ENCODE measurements at places on chromosomes 13 and 19. TPM values are rescaled to one million over a fixed set of nuclear protein-coding genes. Genes with fewer than 3 reads are reported as not detected.

- no peak overlapping the region for H3K4me3 ChIP-seq
- no peak overlapping the region for H3K27ac ChIP-seq
- H3K27me3 ChIP-seq = peaks cover 66% of the 10 kb centered on the region
Observed at GRCh38 chr13:99995104-99995588, 13.6 kb downstream of the ZIC2 start.

- H3K27me3 ChIP-seq = no peaks in the 10 kb centered on the region
- peak overlapping the region; percentile 98 for H3K27ac ChIP-seq
- peaks cover 37% of the 10 kb centered on the region for H3K4me1 ChIP-seq
- peak overlapping the region; percentile 93 for H3K4me3 ChIP-seq
- peak; percentile 7 for DNase-seq
- H3K36me3 ChIP-seq = peaks cover 13% of the 10 kb centered on the region
Observed at GRCh38 chr19:42074513-42075363, 1.2 kb upstream of the ZNF574 start.

- H3K4me1 ChIP-seq = peaks cover 18% of the 10 kb centered on the region
- DNase-seq = no peak
- H3K27me3 ChIP-seq = peaks cover 53% of the 10 kb centered on the region
- peak overlapping the region; percentile 75 for H3K4me3 ChIP-seq
Observed at GRCh38 chr13:33286128-33286527, 573 bp upstream of the STARD13 start.

DNA sequence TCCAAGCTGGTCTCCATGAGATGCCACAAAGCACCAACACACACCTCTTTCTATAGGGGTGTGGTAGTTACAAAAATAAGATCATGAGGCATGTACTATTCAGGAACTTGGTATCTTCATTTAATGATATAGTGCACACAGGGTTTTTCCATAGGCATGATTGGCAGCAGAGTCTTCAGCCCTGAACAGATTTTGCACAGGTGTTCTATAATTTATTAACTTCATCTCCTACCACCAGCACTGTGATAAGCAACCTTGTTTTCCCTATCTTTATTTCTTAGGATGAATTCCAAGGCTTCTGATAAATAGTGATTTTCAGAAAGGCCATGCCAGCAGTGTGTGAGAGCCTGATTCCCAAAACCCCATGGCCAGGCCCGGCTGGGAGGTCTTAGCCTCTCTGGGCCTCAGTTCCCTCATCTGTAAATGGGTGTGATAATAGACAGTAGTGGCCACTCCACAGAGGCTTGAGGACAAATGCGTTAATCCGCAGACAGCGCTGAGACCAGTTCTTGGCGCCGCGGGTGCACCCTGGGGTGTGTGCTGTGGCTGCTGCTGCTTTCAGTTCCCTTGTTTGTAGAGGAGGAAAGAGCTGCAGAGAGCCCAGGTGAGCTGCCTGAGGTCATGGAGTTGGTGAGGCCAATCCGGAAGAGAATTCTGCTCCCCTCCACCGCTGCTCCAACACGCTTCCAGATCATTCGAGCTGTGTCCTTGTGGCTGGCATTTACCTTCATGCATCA, 33.1 kb downstream of the DHRS12 start:
- DNase-seq = no peak
- peak overlapping the region; percentile 19 for H3K27ac ChIP-seq
- no peak overlapping the region for H3K4me3 ChIP-seq
- H3K4me1 ChIP-seq = peaks cover 3% of the 10 kb centered on the region
- no peaks in the 10 kb centered on the region for H3K27me3 ChIP-seq

- no peaks in the 10 kb centered on the region for H3K27me3 ChIP-seq
- H3K27ac ChIP-seq = peak overlapping the region; percentile 50
- peaks cover 21% of the 10 kb centered on the region for H3K4me1 ChIP-seq
- H3K4me3 ChIP-seq = no peak overlapping the region
- DNase-seq = no peak
- H3K36me3 ChIP-seq = no peaks in the 10 kb centered on the region
Observed at GRCh38 chr13:20796791-20797508, 23.2 kb upstream of the EEF1AKMT1 start.

Gene FAM32A
- total RNA-seq = 74.3 TPM

Gene ZNF700
- total RNA-seq = 22.4 TPM

Gene PEAK3
- 0.23 TPM for total RNA-seq

Gene SYT5
- not detected for total RNA-seq

Measured in naive thymus-derived CD8-positive, alpha-beta T cell (primary cell).